ENCODE measurements at places on chromosomes 4 and X.

GRCh38 chr4:103591841-103592240 is 127.9 kb downstream of the TACR3 start:
- no peak overlapping the region for H3K27ac ChIP-seq
- DNase-seq: no peak
- no peaks in the 10 kb centered on the region for H3K36me3 ChIP-seq
- no peaks in the 10 kb centered on the region for H3K27me3 ChIP-seq

DNA sequence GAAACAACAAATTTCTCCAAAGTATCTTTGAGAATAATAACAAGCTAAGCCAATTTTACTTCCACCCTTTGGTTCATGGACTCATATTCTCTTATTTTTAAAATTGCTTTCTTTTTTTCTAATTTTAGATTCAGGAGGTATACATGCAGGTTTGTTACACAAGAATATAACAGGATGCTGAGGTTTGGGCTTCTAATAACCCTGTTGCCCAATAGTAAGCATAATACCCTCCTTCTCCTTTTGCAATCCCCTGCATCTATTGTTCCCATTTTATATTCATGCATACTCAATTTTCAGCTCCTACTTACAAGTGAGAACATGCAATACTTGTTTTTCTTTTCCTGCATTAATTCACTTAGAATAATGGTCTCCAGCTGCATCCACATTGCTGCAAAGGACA is 202.3 kb upstream of the FSTL5 start:
- H3K36me3 ChIP-seq: no peaks in the 10 kb centered on the region
- no peaks in the 10 kb centered on the region for H3K27me3 ChIP-seq
- H3K4me3 ChIP-seq: no peak overlapping the region
- no peaks in the 10 kb centered on the region for H3K4me1 ChIP-seq
- no peak overlapping the region for H3K27ac ChIP-seq

GRCh38 chr4:156146571-156146970 is 192.9 kb upstream of the CTSO start:
- H3K27ac ChIP-seq: no peak overlapping the region
- no peaks in the 10 kb centered on the region for H3K36me3 ChIP-seq
- H3K27me3 ChIP-seq: no peaks in the 10 kb centered on the region
- no peaks in the 10 kb centered on the region for H3K4me1 ChIP-seq
- H3K4me3 ChIP-seq: no peak overlapping the region
- no peak for DNase-seq

- peak overlapping the region; percentile 91 for H3K4me3 ChIP-seq
- peaks cover 19% of the 10 kb centered on the region for H3K4me1 ChIP-seq
- no peaks in the 10 kb centered on the region for H3K27me3 ChIP-seq
Measured at GRCh38 chr4:102503301-102503746, 2.2 kb downstream of the NFKB1 start.

- no peaks in the 10 kb centered on the region for H3K27me3 ChIP-seq
- H3K27ac ChIP-seq: no peak overlapping the region
- no peaks in the 10 kb centered on the region for H3K36me3 ChIP-seq
- H3K4me1 ChIP-seq: peaks cover 4% of the 10 kb centered on the region
- DNase-seq: no peak
Measured at GRCh38 chr4:99961711-99962110, 11.6 kb upstream of the H2AZ1 start.

GRCh38 chrX:72117636-72118210 is 14.0 kb downstream of the RTL5 start:
- H3K36me3 ChIP-seq: no peaks in the 10 kb centered on the region
- peaks cover 36% of the 10 kb centered on the region for H3K27me3 ChIP-seq
- H3K4me1 ChIP-seq: peaks cover 5% of the 10 kb centered on the region
- H3K4me3 ChIP-seq: no peak overlapping the region
- H3K27ac ChIP-seq: no peak overlapping the region

GRCh38 chr4:56641494-56642051 is 39.5 kb downstream of the HOPX start:
- peak overlapping the region; percentile 71 for H3K27ac ChIP-seq
- peaks cover 12% of the 10 kb centered on the region for H3K4me1 ChIP-seq
- no peak overlapping the region for H3K4me3 ChIP-seq
- no peaks in the 10 kb centered on the region for H3K27me3 ChIP-seq

GRCh38 chr4:30619679-30620078 is 100.5 kb upstream of the PCDH7 start:
- no peaks in the 10 kb centered on the region for H3K27me3 ChIP-seq
- no peak for DNase-seq
- no peaks in the 10 kb centered on the region for H3K36me3 ChIP-seq
- H3K4me1 ChIP-seq: no peaks in the 10 kb centered on the region
- no peak overlapping the region for H3K27ac ChIP-seq

DNA sequence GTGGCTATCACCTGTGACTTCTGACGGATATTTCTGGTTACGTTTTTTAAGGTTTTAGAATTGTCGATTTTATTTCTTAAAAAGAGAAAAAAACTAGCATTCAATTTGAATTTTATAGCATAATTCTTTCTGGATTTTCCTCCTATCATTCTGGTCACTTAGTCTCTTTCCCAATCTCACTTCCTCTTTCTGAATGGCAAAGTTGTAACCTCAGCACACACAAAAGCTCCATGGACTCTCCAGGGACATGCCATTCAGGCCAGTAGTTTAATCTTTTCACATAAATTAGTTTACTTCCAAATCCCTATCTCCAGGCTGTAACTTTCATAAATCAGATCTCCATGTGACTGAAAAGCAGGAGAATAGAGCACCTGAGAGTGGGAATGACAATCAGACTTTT is 110.7 kb downstream of the ARAP2 start:
- no peaks in the 10 kb centered on the region for H3K27me3 ChIP-seq
- no peaks in the 10 kb centered on the region for H3K4me1 ChIP-seq
- no peaks in the 10 kb centered on the region for H3K36me3 ChIP-seq
- H3K27ac ChIP-seq: no peak overlapping the region
- no peak for DNase-seq

DNA sequence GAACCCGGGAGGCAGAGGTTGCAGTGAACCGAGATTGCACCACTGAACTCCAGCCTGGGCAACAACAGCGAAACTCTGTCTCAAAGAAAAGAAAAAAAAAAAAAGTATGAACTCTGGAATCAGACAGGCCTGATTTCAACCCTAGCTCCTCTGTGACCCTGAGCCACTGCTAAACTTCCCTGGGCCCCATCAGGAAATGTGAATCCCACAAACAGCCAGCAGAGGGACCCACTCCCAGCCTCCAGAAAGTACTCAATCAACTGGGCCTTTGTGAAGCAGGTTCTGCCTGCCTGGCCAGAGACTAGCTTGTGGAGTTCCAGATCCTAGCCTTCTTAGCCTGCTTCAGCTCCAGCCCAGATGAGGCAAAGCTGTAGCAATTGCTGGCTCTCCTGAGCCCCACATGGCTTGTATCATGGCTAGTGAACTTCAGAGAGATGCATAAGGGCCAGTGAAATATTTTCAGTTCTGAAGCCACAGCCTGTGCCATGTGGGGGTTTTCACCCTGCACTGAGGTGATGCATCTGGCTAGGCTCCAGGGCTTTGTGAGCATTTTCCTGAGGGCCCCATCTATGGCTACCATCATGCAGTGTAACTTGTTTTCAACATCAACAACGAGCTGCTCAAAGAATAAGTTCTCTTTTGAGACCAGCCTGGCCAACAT is 7.2 kb upstream of the IDS start:
- H3K27ac ChIP-seq: no peak overlapping the region
- DNase-seq: peak; percentile 81
- no peaks in the 10 kb centered on the region for H3K36me3 ChIP-seq
- H3K4me1 ChIP-seq: peaks cover 3% of the 10 kb centered on the region
- H3K4me3 ChIP-seq: no peak overlapping the region
